ENCODE measurements at places on chromosomes 4 and X.

DNA sequence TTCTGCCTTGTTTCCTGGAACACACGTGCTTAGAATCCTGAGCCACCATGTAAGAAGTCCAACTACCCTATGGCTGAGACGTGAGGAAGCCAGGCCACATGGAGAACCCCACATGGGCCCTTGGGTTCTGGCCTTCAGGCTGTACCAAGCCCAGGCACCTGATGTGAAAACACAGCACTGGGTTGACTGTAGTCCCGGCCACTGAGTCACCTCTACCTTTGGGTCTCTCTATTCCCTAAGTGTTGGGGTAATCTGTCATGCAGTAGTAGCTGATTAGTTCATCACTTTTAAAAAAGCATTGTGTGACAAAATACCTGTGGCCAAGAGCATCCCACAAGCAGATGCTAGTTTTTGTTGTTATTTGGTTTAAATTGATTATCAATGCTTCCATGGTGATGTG is 24.3 kb downstream of the CFAP97 start:
- no peak for DNase-seq

- DNase-seq: no peak
Observed at GRCh38 chr4:99645036-99645435, 12.6 kb downstream of the C4orf54 start.

- DNase-seq: no peak
Observed at GRCh38 chr4:63361628-63362027, 1047.6 kb downstream of the TECRL start.

- DNase-seq: no peak
Observed at GRCh38 chrX:87167841-87168240, 349.8 kb upstream of the KLHL4 start.

GRCh38 chrX:13281289-13281688 is 38.6 kb downstream of the ATXN3L start:
- no peak for DNase-seq

DNA sequence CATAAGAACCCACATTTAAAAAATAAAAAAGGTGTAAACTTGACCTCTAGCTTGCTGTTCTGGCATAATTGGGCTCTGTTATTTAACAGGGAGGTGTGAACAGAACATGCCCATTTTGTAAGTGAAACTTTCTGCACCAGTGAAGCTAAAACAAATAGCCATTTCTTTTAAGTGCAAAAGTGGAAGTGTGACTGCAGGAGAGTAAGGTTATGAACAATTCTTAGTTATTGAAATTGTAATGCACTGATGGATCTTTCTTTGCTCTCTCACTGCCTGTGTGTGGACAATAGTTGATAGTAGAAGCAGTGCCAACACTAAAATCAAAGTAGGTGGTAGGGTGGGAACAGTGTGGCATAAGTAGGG is 12.6 kb downstream of the P2RY10 start:
- DNase-seq: no peak

DNA sequence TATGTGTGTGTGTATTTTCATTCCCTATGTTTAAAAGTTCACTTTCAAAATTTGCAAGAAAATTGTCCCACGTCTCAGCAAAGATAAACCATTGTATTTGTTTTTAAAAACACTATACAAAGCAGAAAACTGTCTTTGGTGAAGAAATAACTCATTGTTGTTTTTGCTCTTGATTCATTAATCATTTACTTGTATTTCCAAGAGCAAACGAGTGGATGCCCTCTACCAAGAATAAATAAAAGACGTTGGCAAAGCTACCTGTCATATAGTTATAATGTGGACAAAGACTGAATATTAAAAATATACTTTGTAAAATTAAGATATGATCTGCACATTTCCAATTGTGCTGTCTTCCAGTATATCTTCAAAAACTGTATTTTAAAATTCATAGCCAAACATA is 210.9 kb upstream of the NDST3 start:
- no peak for DNase-seq

DNA sequence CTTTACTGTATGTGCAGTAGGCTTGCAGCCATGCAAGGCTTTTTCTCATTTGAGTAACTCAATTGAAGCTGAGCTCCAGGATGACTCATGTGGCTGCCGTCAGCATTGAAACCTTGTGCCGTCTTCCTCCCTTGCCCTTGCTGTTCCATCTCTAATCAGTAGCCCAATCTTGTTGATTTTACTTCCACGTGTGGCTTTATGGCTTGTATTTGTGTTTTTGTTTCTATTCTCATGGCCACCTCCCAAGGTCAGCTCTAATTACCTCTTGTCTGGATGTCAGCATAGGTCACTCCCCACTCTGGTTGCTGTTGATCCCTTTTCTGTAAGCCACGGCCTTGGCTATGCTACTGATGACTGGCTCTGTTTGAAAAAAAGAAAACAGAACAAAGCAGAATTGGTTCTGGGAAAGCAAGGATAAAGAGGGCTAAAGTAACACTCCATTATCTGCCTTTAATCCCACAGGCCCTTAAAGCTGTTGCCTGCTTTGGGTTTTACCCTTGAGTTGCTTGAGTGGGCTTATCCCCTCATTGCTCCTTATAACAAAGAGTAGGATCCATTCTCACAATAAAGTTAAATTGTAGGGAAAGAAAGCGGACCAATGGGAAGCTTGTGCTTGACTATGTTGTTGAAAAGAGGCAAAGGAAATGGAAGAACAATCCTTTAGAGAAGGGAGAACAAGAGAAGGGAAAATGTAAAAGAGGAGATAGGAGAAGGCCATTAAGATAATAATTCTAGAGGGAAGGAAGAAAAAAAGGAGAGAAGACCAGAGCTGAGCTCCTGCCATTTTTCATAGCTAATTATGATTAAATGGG is 173.9 kb upstream of the PGRMC2 start:
- peak; percentile 34 for DNase-seq

DNA sequence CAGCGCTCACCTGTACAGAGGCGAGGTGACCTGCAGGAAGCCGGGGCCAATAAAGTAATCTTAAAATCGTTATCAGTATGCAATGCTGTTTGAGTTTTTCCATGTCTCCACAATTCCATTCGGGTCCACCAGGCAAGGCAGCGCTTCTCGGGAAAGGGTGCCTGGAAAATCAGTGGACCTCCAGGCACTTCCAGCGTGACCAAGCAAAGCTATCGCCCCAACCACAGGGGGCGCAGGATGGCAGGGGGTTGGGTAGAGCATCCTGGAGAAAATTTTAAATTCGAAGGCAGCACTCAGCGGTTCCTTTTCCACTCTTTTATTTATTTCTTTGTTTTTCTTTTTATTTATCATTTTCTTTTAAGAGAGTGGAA is 5.4 kb upstream of the SOX3 start:
- DNase-seq: no peak

GRCh38 chrX:7190157-7190556 is 42.2 kb upstream of the PUDP start:
- no peak for DNase-seq

DNA sequence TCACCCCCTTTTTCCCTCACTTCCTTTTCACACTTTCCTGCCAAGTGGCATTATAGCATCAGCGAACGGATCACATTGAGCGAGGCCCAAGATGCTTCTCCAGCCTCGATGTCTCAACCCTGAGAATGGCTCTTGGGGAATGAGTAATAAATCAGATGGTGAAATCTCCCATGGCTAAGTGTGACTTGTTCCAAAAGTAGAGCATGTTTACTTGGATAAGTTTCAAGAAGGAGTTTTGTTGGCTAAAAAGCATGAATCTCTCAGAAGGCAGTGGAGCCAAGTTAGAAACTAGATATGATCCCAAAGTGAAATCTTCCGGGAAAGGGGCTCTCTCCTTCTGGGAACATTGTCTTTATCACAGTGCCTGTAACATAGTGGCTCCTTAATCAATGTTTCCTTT is 316.3 kb downstream of the CAMK2D start:
- peak; percentile 96 for DNase-seq

- no peak for DNase-seq
Observed at GRCh38 chr4:3286335-3287175, 6.3 kb upstream of the RGS12 start.

DNA sequence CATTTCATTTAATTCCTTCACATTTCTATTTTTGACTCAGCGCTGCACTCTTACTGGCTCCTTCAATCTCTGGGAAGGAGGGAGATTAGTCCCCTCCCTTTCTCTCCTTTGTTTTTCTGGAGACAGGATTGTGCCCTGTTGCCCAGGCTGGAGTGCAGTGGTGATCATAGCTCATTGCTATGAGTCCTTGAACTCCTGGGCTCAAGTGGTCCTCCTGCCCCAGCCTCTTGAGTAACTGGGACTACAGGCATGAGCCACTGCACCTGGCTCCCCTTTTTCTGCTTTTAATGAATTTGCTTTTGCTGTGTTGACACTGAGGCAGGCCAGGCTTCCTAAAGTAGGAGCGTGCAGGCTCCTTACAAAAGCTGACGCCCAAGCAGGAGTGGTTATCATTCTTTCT is 10.5 kb downstream of the TBC1D14 start:
- DNase-seq: no peak

GRCh38 chrX:133045986-133046385 is 50.9 kb downstream of the USP26 start:
- DNase-seq: no peak

DNA sequence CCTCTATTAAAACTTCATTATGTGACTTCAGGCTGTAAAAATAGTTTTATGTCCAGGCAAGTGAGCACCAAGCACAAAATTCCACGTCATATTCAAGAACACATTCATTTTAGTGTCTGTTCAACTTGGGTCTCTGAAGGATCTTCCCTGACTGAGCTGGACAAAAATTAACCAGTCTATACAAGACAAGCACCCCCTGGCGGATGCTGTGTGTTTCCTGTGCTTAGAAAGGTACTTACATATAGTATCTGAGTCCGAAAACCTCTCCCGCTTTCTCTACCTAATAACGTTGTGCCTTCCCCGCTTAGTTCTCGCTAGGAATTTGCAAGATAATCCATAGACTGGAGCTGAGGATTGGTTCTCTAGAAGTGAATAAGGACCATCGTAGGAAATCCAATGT is 2214.5 kb upstream of the TENM3 start:
- DNase-seq: no peak

GRCh38 chr4:118586357-118586790 is 98.8 kb upstream of the METTL14 start:
- no peak for DNase-seq

- no peak for DNase-seq
Observed at GRCh38 chr4:145019346-145019745, 78.7 kb downstream of the ANAPC10 start.

GRCh38 chr4:101782546-101782945 is 8.0 kb upstream of the BANK1 start:
- no peak for DNase-seq

GRCh38 chr4:68416591-68416990 is 30.7 kb upstream of the TMPRSS11E start:
- DNase-seq: no peak

- no peak for DNase-seq
Observed at GRCh38 chr4:156538210-156538609, 433.4 kb downstream of the PDGFC start.

- no peak for DNase-seq
Observed at GRCh38 chr4:183821076-183821853, 83.8 kb upstream of the STOX2 start.

DNA sequence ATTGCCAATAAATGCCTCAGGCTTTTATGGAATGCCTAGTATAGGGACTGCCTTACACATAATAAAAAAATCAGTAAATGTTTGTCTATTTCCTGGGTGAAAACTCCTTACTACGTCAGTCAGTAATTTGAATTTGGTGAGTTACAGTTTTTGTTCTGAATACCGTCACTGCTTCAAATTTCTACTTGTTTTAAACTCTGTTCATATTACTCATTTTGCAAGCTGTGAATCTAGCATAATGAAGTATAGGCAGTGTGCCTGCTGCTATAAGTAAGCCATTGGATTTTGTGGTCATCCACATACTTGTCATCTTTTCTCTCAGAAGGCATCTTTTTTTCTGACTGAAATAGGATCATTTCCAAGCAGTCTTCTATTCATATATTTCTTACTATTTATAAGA is 43.1 kb downstream of the SYNPO2 start:
- DNase-seq: no peak

DNA sequence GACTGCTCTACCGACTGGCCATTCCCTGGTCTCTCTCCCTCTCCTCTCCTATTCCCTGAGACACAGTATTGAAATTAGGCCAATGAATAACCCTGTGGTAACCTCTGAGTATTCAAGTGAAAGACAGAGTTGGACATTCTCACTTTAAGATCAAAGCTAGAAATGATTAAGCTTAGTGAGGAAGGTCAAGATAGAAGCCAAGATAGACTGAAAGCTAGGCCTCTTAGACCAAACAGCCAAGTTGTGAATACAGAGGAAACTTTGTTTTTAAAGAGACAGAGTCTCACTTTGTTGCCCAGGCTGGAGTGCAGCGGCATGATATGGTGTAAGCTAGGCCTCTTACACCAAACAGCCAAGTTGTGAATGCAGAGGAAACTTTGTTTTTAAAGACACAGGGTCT is 64.6 kb downstream of the KDM6A start:
- DNase-seq: no peak

DNA sequence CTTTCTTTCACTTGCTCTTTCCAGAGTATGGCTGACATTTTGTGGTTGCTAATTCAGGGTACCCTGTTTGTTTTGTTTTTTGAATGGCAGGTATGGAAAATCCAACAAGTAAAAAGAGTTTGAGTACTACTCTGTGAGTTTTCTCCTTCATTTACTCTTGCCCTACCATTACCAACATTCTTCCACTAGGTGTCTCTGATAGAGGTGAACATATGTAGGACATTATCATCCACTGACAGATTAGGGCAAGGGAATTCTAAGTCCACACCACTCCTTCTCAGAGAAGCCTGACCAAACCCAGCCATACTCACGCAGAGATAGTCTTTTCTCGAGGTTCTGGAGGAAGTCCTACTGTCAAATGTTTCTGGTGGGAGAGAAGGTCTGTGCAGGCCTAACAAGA is 36.7 kb upstream of the HDAC8 start:
- no peak for DNase-seq

DNA sequence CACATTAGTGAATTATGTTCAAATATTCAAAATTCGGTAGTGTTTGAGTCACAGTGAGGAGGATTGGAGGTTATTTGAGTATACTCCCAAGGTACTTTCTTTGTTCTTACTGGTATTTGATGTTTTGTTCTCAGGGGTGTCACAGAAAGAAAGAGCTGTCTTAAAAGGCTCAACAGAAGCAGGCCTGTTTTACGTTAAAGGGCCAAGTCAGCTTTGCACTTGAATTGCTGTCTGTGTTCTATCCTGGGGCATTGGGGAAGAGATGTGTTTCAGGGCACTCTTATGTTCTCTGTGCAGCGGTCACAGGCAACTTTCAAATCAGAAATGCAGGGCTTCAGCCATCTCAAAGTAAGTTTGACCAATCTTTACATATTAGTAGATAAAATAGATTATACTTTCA is 1113.1 kb upstream of the LCORL start:
- DNase-seq: no peak

Measured in AG09309 (cell line).